ENCODE measurements at places on chromosomes 16 and 17. TPM values are rescaled to one million over a fixed set of nuclear protein-coding genes. Genes with fewer than 3 reads are reported as not detected.

DNA sequence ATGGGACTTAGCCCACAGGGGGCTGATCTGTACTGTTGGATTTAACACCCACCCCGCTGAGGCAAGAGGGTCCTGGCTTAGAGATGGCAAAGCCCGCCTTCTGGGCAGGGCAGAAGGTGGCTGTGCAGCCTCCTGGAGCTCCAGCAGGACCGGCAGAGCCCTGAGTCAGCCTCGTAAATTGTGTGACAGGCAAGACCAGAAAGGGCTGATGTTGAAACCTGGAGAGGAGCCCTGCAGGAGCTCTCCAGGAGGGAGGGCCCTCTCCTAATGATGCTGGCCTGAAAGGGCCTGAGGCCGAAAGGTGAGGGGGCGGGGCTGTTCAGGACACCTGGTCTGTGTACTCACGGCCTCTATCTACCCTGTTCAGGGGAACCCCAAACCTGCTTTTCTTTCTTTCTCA, 22.5 kb upstream of the MYO15B start:
- DNase-seq, result no peak

- no peak for DNase-seq
Observed at GRCh38 chr17:56934280-56934679, 20.4 kb upstream of the TRIM25 start.

The DYNLRB2 gene
- total RNA-seq, result not detected

The TBC1D3H gene
- not detected for total RNA-seq

DNA sequence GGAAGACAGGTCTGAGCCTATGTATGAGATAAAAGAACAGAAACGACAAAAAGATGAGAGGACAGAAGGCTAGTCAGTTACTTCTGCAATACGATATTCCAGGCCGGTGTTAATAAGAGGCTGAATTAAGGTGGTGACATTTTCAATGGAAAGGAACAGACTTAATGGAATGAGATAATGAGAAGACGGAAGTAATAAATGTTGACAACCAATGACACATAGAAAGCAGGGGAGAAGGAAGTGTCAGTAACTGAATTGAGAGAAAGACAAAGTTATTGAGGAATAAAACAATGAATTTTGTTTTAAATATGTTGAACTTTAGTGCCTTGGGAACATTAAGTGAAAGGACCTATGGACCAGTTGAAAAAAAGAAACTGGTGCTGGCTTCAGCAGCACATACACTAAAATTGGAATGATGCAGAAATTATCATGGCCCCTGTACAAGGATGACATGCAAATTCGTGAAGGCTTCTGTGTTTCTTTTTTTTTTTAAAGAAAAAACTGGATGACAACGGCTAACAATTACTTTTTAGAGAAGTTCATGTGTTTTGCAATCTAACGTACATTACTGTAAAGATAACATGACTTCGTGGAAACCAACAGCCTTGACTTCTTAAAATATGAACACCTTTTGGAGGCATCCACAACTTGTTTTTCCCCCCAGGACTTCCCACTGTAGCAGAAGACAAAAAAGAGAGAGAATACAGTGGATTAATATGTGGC, 18.5 kb upstream of the CPD start:
- DNase-seq, result no peak

The EEF2K gene
- 34.0 TPM for total RNA-seq

Data from left cardiac atrium (tissue), 4 donors.